Stimulated activated CD4-positive, alpha-beta T cell treated with anti-CD3 and anti-CD28 coated beads, Interleukin-15, amount 100 ng/mL, for 1 hour (primary cell): ENCODE measurements at places on chromosomes 6 and 20.

DNA sequence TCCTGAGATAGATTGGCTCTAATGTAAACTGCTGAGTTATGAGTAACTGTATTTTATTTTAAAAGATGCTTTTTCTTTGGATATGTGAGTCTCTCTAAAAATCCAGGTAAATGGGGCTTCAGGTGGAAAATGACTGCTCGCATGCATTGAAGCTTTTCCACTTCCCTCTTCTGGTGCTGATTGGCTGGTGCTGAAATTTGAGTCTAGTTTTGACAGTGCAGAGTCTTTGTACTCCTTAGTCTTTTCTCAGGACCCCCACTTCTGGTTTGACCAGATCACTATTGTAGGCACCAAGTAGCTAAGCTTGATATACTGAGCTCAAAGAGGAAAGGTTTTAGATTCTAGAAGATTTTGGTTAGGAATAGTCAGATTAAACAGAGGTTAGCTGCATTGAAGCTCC is 60.7 kb upstream of the TULP4 start:
- DNase-seq: no peak

GRCh38 chr6:132213732-132214131 is 187.5 kb downstream of the MOXD1 start:
- DNase-seq: no peak

GRCh38 chr6:45376310-45377042 is 1.3 kb downstream of the SUPT3H start:
- DNase-seq: no peak

GRCh38 chr6:87846434-87846833 is 144.4 kb upstream of the AKIRIN2 start:
- DNase-seq: no peak
